ENCODE measurements at places on chromosomes 6 and 20. TPM values are rescaled to one million over a fixed set of nuclear protein-coding genes. Genes with fewer than 3 reads are reported as not detected.

Gene RBM24
- total RNA-seq = 11.5 TPM

Gene GNRH2
- not detected for total RNA-seq

Gene TUBB1
- total RNA-seq = 0.92 TPM

Gene E2F1
- total RNA-seq = 3.7 TPM

Gene OPRM1
- 56.7 TPM for total RNA-seq

Gene GSTA2
- total RNA-seq = not detected

Gene HECA
- total RNA-seq = 46.1 TPM

Gene RAB44
- total RNA-seq = not detected

Gene VARS2
- total RNA-seq = 33.0 TPM

Gene WFDC12
- total RNA-seq = not detected

Gene SLC17A9
- 0.23 TPM for total RNA-seq

Gene EGFL8
- 7.8 TPM for total RNA-seq

Gene TTK
- 10.1 TPM for total RNA-seq

Gene WFDC6
- not detected for total RNA-seq

Gene MAS1
- total RNA-seq = under 0.01 TPM

Gene EYA2
- 3.5 TPM for total RNA-seq

Gene ERMARD
- 27.5 TPM for total RNA-seq

Gene DTD1
- 79.4 TPM for total RNA-seq

Gene FRK
- total RNA-seq = 0.92 TPM

Gene ADGRG6
- 9.9 TPM for total RNA-seq

Gene SIRPB1
- total RNA-seq = 1.2 TPM

Gene LY6G5C
- 2.5 TPM for total RNA-seq

Gene SNAP25
- total RNA-seq = 162 TPM

Gene GJA10
- not detected for total RNA-seq

Gene TULP4
- 990 TPM for total RNA-seq

Gene MMP24
- 80.5 TPM for total RNA-seq

Gene TMX4
- 90.9 TPM for total RNA-seq

Gene MTFR2
- 0.92 TPM for total RNA-seq

Gene CLPSL1
- not detected for total RNA-seq

Gene CST7
- total RNA-seq = 0.69 TPM

Gene FAM83C
- not detected for total RNA-seq

Gene CAGE1
- not detected for total RNA-seq

Gene EEF1A2
- total RNA-seq = 313 TPM

Gene DDX27
- total RNA-seq = 22.8 TPM

Gene C6orf62
- total RNA-seq = 122 TPM

Gene HLA-E
- 44.1 TPM for total RNA-seq

Gene SNAI1
- 0.23 TPM for total RNA-seq

Gene OOEP
- not detected for total RNA-seq

Gene TFEB
- total RNA-seq = 3.5 TPM

Gene MAP1LC3A
- total RNA-seq = 64.6 TPM

Gene SLPI
- total RNA-seq = not detected

Gene SLC22A16
- total RNA-seq = not detected

Gene BTBD3
- 186 TPM for total RNA-seq

Gene MAFB
- total RNA-seq = 4.2 TPM

Gene SLC17A1
- not detected for total RNA-seq

Gene TCP11
- 0.23 TPM for total RNA-seq

Gene DOK5
- 26.8 TPM for total RNA-seq

Gene PLCB4
- total RNA-seq = 41.1 TPM

Gene SLC22A3
- total RNA-seq = 3.9 TPM

Gene FNDC1
- 0.46 TPM for total RNA-seq

Gene CCM2L
- total RNA-seq = 3.7 TPM

Gene GGTLC1
- not detected for total RNA-seq

Gene CST2
- not detected for total RNA-seq

Gene KIAA1755
- total RNA-seq = 1.8 TPM

Gene MYBL2
- total RNA-seq = 1.6 TPM

Gene SLCO4A1
- 2.1 TPM for total RNA-seq

Gene GGT7
- 22.6 TPM for total RNA-seq

Gene SPTLC3
- total RNA-seq = 3.5 TPM

Gene SPATA2
- 3.2 TPM for total RNA-seq

Gene LRRN4
- 0.23 TPM for total RNA-seq

Measured in diencephalon (tissue), 1 donor.